T-helper 9 cell (primary cell): ENCODE measurements at places on chromosomes 11 and 22.

GRCh38 chr11:72123117-72123653, 10.7 kb upstream of the ANAPC15 start:
- DNase-seq, result no peak

DNA sequence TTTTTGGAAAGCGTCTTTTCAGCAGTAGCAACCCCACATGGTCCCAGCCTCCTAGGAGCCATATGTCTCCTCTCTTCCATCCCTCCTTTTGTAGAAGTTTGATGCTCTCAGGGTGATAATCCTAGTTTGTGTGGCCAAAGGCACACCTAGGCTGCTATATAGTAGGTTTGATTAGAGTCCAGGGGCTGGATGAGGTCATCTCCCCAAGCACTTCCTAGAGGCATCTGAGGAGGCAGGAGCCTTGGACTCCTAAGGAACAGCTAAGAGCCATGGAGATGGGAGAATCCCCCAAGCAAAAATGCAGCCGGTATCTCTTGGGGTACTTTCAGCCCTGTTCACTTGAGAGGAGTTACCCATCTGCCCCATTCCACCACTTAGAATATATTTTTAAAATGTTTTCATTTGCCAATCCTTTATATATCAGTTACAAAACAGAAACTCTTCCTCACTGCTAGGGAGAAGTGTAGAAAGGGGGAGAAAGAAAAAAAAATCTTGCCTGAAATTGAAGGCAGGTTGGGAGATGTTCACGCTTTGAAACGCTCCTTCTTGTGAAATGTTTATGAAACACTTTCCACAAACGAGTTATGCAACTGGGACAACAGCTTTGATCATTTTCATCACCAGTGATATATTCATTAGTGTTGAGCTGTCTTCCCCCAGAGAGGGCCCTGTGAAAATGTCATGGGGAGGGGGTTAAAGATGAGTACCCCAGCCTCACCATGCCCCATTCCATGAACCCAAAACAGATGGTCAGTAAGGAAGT, 31.9 kb upstream of the TLCD5 start:
- no peak for DNase-seq

- no peak for DNase-seq
Measured at GRCh38 chr11:5004424-5005274, 10.0 kb downstream of the OR51L1 start.

GRCh38 chr22:47918276-47918921, 1155.9 kb downstream of the TBC1D22A start:
- no peak for DNase-seq

- DNase-seq, result no peak
Measured at GRCh38 chr11:72631806-72632731, 42.2 kb downstream of the PDE2A start.

GRCh38 chr11:75383246-75383645, 16.1 kb upstream of the RPS3 start:
- no peak for DNase-seq

DNA sequence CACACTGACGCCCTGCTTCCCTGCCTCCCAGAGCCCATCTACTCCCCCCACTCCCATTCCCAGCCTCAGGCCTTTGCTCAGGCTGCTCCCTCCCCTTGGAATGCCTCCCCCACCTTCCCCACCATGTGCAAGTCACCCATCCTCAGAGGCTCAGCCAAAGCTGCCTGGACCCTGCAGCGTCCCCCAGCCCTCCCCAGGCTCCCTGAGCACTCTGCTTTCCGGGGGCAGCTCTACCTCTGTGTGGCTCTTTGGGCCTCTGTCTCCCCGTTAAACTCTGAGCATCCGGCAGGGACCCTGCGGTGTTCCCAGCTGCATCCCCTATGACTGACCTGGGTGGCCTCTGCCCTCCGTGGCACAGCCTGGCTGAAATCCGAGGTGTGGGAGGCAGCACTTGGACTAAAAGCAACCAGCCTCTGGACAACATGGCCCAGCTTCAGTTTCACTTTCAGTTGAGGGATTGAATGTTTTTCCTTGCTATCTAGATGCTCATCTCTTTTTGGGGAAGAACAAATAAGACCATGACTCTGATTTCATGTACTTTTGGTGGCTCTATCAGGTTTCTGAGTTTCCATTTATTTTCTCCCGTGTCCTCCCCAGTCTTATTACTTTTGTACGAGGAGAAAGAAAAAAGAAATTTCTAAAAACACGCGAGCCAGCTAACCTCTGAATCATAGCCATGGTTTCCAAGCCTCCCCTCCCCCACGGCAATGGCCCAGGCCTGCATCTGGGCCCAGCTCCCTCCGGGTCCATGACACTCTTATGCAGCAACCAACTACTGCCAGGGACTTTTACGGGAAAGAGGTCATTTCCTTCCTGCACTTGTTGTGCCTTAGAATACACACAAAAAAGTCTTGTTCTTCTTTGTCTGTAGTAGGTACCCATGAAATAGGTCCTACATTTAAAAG, 3.8 kb downstream of the APOL3 start:
- DNase-seq, result peak; percentile 79

DNA sequence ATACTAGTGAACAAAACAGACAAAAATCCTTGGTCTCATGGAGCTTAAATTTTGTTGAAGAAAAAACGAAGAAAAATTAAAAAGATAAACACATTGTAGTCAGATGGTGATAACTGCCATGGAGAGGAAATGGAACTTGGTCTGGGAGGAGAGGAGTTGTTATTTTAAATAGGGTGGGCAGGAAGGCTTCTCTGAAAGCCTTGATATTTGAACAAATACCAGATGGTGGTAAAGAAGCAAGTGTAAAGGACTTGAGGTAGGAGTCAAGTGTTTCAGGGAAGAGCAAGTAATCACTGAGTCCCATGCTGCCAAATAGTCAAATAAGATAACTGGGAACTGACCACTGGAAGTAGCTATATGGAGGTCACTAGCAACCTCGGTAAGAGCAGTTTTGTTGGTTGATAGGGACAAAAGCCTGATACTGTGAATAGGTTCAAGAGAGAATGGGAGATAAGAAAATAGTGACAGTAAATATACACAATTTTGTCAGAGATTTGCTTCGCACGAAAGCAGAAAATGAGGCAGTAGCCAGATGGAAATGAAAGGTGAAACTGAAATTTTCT, 55.1 kb downstream of the SESN3 start:
- no peak for DNase-seq

DNA sequence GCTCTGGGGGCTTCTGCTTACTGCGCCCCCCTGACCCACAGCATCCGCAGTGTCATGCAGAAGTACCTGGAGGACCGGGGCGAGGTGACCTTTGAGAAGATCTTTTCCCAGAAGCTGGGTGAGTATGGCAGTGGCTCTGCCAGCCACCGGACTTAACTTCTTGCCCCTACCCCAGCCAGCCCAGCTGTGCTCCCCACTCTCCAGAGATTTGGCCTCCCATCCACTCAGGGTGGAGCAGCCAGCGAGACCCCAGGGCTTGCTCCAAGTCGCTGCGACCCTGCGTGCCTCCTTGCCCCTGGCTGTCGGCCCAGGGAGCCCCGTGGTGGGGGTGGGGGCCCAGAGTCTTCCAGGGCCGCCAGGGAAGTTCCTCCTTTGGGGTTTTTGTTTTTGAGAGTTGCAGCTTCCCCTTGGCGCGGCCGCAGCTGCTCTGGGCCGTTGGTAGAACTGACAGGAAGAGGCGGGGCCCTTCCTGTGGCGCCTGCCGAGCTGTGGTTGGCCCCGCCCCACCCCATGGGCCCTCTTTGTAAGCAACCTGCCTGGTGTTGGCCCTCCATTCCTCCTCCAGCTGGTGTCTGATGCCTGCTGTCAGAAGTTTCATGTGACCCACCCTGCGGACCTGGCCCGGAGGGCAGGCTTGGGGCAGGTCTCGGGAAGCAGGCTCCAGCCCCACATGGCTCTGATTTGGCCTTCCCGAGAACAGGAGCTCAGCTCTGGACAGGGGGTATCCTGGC, 11.1 kb downstream of the GRK2 start:
- peak; percentile 86 for DNase-seq

DNA sequence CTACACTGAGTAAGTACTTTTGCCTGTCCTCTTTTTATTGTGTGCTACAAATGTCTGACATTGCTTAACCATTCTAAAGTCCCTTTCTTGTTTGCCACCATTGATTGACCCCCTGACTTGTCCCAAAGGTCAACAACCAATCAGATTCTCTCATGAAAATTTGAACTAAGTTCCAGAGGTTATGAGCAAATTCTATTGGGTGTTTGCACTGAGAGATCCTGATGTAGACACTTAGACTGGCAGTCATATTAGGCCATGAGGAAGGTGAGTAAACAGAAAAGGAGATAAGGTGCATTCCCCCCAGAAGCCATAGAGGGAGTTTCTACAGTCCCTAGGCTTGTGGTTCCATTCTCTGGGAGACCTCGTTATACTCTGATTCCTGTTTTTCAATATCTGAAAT, 101.3 kb upstream of the E2F8 start:
- no peak for DNase-seq

DNA sequence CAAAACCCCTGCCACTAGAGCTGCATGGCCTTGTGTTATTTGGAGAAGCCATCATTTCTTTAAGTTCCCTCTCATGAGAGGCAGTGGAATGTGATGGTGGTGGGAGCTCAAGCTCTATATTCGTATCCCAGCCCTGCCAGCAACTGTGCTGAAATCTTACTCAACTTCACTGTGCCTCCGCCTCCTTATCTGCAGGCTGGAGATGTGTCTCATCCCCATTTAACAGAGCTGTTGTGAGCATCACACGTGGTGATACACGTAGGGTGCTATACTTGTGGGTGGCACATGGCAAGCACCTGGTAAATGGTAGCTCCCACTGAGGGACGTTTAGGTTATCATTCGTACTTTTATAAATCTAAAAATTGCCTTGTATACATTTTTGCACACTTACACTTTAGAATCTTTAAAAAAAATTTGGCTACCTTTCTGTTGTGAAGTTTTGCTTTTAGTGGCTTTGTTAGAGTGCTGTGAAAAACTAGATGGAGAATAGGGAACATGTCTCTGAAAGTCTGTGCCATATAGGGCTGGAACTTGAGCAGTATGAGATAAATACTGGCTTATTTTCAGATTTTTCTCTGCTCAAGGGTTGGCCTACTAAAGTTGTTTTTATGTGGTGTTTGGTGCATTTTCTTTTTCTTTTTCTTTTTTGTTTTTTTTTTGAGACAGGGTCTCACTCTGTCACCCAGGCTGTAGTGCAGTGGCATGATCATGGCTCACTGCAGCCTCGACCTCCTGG, 23.2 kb downstream of the TNRC6B start:
- DNase-seq, result no peak

- DNase-seq, result no peak
Measured at GRCh38 chr11:87290304-87290922, 252.7 kb downstream of the TMEM135 start.

GRCh38 chr11:62004473-62004872, 37.0 kb upstream of the FTH1 start:
- no peak for DNase-seq

DNA sequence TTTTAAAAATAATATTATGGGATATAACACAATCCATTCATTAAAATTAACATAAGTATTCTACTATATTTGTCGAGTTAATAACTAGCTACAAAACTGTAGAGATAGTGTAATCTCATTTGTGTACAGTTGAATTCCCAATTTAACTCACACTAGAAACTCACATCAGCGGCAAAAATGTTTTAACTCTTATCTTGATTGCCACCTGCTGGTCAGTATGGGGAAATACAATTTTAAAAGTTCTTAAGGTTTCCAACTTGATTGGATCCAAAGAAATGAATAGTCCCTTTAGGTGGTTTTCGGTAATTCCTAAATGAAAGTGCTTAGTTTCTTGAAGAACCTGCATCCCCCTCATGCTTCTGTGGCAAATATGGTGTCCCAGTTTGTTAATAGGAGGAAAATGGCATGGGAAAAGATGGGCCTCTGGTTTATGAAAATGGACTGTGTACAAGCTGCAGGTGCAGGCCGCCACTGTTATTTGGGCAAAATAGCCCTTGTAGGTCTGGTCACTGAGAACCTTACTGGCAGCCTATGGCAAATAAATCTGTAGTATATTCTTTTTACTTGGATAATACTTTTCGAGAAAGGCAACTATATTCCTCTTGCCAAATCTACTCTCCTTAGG, 33.7 kb upstream of the SLC17A6 start:
- DNase-seq, result no peak

GRCh38 chr11:125871391-125872137, 15.9 kb upstream of the HYLS1 start:
- DNase-seq, result no peak

GRCh38 chr11:117300773-117301172, 9.6 kb downstream of the BACE1-AS start:
- DNase-seq, result no peak

GRCh38 chr11:71995726-71996291, 2.9 kb upstream of the IL18BP start:
- DNase-seq, result no peak

DNA sequence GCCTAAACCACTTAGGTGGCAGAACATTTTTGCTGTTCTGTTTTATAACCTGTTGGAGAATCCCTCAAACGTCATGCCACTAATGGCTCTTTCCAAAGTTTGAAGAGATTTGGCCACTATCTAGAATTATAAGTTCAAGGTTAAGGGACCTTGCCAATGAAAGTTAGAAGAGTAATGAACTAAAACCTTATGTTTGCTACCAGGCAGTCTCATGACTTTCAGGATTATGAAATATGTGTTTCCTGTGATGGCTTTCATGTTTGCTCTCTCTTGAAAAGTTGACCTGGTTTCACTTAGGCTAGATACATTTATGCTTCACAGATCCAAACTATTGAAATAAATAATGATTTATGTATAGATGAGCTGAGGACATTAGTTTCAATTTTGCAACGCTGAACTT, 340.0 kb downstream of the LRRC4C start:
- no peak for DNase-seq

- DNase-seq, result no peak
Measured at GRCh38 chr22:26436903-26437515, 7.9 kb downstream of the ASPHD2 start.

GRCh38 chr11:13003736-13004493, 5.2 kb upstream of the RASSF10 start:
- DNase-seq, result no peak

GRCh38 chr11:78812513-78813293, 238.0 kb upstream of the NARS2 start:
- DNase-seq, result no peak
